ENCODE measurements at places on chromosomes 16 and 17.
A peak's percentile ranks its signal among the peaks of the same experiment; 100 is the strongest.

- DNase-seq, result no peak
These were observed 48.8 kb downstream of the PITPNM3 start for GRCh38 chr17:6507535-6507934.

- no peak for DNase-seq
These were observed 229.3 kb downstream of the C16orf78 start for GRCh38 chr16:49602976-49603310.

DNA sequence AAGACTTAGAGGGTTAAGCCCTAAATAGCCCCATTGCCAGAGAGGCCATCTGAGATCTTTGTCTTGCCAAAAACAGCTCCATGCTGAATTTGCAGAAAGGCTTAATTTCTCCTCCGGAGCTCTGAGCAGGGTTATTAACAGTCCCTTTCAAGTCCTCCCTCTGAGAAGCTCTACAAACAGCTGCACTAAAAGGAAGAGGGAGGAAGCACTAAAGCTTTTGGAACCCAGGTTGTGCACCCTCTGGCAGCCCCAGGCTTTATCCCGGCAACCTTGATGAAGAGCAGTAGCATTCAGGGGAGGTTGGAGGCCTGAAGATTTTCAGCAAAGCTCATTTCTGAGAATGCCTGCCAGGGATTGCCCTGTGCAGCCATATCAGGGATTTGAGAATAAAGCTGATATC lies 554.7 kb downstream of the RBFOX1 start:
- DNase-seq, result no peak

- no peak for DNase-seq
These were observed 3.5 kb upstream of the RAB37 start for GRCh38 chr17:74733365-74734122.

DNA sequence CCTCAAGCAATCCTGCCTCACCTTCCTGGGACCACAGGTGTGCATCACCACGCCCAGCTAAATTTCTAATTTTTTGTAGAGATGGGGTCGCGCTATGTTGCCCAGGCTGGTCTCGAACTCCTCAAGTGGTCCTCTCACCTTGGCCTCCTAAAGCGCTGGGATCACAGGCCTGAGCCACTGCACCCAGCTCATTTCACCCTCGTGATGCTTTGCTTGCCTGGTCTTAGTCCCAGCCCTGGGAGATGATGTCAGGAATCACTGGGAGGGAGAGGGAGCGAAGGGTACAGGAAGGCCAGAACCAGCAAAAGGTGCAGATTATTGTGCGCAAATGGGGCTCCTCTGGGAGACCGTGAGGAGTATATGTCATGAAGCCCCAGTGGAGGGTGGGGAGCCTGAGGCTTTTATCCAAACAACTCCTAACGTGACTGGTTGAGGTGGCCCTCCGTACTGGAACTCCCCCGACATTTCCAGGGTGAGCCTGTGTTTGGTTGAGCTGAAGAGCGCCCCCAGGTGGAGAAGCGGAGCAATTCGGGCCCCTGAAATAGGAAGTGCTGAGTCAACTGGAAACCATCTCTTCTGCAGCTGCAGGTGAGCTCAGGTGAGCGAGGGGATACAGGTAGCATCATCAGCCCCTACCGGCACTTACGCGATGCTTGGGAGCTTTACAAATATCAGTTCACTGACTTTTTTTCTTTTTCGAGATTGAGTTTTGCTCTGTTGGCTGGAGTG lies 41.2 kb upstream of the HAPSTR1 start:
- DNase-seq, result peak; percentile 9

DNA sequence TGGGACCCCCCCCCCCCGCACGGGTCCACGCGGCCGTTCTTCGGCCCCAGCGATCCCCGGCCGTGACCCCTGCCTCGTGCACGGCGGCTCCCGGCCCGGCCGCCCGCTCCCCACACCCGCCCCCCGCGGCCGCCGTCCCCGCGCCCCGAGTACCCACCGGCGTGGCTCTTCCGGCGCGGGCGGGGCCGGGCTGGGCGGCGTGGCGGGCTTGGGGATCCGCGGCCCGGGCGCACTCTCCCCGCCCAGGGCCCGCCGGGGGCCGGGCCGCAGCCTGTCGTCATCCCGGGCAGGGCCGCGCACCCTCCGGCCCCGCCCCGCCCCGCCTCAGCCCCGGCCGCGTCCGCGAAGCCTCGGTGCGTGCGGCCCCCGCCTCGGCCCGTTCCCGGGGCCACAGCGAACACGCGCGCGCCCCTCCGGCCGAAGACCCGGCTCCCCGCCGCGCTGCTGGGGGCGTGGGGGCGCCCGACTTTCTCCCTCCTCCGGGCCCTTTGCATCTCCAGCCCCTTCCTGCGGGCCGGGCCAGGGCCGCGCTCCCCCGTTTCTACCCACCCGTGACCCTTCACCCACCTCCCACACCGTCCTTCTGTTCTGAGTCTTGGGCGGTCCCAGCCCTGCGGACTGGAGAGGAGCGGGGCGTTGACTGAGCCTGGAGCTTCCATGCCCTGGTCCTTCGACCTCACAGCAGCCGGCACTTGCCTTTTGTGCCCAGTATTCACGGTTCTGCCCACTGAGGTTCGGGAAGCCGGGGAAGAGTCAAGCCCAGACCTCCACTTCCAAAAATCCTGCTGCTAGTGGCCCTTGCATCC lies 840 bp downstream of the MYO1C start:
- DNase-seq, result peak; percentile 52

DNA sequence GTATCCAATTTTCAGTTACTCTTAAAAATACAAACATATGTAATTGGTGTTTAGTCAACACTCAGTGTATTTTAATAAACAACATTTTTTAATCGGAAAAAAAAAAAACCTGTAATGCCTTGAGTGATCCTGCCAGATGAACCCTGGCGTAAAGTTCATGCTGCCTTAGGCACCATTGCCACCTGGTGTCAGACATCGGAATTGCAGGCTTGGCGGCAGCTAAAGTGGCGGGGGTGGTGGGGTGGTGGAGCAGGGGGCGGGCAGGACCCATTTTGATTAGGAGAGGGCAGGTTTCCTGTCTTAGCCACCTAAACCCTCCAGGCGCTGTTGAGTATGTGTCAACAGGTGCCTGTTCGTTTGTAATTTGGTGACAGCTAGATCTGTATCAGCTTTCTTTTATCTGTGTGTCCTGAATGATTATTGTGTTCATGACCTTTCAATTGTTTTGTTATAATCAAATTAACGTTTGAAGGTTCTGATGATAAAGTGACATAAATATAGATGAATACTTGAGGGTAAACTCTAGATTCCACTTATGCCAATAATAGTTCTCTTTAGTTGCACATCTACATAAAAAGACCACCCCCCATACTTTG lies 588.7 kb downstream of the CDH13 start:
- peak; percentile 28 for DNase-seq

DNA sequence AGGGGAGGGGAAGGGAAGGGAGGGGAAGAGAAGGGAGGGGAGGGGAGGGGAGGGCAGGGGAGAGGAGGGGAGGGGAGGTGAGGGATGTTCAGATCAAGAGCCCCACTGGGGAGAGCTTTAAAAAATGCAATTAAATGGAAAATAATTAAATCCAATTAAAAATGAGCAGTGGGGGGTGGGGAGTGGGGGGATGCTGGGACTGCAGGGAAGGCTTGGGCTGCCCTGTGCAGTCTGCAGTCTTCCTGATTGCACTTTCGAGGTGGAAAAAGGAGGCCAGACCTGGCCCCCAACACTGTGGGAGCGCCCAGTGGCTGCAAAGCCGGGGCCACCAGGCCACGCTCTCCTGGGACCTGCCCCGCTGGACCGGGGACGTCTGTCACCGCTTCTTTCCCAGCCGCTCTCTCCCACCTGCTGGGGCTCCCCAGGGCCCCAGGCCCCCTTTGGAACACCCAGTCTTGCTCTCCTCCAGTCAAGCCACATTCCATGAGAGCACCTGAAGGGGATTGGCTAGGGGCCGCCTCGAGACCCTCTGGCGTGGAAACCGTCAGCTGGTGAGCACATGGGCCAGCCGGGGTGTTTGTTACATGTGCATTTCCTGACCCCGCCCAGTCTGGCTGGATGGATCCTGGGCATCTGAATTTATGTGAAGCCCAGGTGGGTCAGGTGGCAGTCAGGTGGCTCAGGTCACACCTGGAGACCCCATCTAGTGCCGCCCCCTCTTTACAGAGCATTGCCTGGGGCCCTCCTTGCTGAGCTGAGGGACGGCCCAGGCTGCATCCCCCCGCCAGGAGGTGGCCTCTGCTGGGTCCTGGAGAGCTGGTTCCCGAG lies 37.6 kb upstream of the CBFA2T3 start:
- no peak for DNase-seq

- DNase-seq, result no peak
These were observed 902.5 kb downstream of the KCNJ2 start for GRCh38 chr17:71071837-71072236.

- peak; percentile 9 for DNase-seq
These were observed 227.9 kb downstream of the MAF start for GRCh38 chr16:79372503-79373184.

DNA sequence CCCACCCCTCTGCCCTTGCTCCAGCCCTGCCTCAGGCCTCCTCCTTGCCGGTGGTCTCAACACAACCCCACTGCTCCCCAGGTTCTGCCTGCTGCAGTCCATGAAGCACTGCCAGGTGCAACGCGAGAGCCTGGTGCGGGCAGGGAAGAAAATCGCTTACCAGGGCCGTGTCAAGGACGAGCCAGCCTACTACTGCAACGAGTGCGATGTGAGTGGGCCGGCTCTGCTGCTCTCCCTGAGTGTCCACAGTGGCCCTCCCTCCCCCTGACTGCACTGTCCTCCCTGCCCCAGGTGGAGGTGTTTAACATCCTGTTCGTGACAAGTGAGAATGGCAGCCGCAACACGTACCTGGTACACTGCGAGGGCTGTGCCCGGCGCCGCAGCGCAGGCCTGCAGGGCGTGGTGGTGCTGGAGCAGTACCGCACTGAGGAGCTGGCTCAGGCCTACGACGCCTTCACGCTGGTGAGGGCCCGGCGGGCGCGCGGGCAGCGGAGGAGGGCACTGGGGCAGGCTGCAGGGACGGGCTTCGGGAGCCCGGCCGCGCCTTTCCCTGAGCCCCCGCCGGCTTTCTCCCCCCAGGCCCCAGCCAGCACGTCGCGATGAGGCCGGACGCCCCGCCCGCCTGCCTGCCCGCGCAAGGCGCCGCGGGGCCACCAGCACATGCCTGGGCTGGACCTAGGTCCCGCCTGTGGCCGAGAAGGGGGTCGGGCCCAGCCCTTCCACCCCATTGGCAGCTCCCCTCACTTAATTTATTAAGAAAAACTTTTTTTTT lies 1.8 kb upstream of the TMEM88 start:
- peak; percentile 41 for DNase-seq

GRCh38 chr17:82278308-82278707 lies 4.8 kb upstream of the CSNK1D start:
- DNase-seq, result no peak

DNA sequence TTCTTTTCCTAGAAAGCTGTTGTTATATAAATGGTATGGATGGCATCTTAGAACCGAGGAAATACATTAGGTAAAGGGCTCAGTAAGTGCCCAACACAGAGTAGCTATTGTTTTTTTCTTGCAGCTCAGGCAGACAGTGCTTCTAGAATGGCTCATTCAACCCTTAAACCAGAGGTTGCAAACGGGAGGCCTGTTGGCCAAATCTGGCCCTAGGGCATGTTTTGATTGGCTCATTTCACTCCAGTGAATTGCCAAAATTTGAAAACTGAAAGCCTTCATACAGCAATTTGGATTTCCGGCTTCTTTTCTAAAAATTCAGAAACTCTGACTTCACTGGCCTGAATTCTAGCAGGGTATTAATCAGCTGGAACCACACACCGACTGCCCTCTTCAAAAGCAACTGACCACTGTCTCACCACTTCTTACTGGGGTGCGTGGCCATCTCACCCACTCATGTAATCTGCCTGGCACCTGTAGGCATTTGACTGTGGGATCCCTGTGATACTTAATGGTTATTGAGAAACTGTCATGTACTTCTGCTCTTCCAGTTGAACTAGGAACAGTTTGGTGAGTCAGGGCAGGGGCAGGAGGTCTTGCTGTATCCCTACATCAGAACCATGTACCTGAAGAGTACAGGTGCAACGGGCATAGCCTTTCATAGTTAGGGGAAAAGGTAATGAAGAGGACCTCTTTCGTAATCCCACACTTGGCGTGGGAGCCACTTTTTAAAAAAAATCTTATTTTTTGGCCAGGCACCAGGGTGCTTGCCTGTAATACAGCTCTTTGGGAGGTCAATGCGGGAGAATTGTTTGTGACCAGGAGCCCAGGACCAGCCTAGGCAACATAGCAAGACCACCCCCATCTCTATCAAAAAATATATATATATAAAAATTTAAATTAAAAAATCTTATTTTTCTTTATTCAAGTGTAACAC lies 53.6 kb upstream of the SCNN1B start:
- DNase-seq, result no peak

DNA sequence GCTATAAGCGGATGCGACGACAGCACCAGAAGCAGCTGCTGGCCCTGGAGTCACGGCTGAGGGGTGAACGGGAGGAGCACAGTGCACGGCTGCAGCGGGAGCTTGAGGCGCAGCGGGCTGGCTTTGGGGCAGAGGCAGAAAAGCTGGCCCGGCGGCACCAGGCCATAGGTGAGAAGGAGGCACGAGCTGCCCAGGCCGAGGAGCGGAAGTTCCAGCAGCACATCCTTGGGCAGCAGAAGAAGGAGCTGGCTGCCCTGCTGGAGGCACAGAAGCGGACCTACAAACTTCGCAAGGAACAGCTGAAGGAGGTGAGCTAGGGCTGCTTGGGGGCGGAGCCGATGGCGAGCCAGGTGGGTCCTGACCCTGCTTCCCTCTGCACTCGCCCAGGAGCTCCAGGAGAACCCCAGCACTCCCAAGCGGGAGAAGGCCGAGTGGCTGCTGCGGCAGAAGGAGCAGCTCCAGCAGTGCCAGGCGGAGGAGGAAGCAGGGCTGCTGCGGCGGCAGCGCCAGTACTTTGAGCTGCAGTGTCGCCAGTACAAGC lies 10.1 kb downstream of the HIRIP3 start:
- DNase-seq, result no peak

DNA sequence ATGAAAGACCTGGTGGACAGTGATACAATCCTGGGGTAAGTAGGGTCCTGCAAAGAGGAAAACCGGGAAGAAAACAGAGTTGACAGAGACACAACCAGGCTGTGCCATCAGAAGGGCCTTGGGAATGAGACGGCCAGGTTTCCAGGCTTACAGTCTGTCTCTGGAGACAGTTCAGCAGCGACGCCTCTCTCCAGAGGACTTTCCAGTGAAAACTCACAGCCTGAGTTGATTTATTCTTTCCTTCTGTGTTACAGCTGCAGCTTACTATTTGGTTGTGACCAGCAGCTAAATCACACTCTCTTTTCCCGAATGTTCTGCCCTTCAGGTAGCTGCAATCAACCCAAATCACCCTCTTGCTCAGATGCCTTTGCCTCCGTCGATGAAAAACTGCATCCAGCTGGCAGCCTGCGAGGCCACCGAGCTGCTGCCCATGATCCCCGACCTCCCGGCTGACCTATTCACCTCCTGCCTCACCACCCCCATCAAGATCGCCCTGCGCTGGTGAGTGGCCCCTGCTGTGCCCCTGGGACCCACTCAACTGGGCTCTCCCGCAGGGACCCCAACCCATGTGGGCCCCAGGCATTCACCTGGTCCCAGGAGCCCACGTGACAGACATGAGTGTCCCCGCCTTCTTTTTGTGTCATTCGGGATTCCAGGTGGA lies 209.2 kb downstream of the RPTOR start:
- DNase-seq, result no peak

- no peak for DNase-seq
These were observed 943 bp downstream of the DYNC1LI2 start for GRCh38 chr16:66750279-66751052.

All from CD4-positive, alpha-beta T cell treated with Interleukin-12 subunit alpha and Interleukin-12 subunit beta, for 1 hour (primary cell).